Peyer's patch (tissue), 4 donors: ENCODE measurements at places on chromosomes 4 and X. TPM values are rescaled to one million over a fixed set of nuclear protein-coding genes. Genes with fewer than 3 reads are reported as not detected.
A peak's percentile ranks its signal among the peaks of the same experiment; 100 is the strongest.

Gene PROM1
- total RNA-seq: 33.8 TPM

Gene DMRTC1B
- not detected for total RNA-seq

Gene SPIN3
- 5.3 TPM for total RNA-seq

DNA sequence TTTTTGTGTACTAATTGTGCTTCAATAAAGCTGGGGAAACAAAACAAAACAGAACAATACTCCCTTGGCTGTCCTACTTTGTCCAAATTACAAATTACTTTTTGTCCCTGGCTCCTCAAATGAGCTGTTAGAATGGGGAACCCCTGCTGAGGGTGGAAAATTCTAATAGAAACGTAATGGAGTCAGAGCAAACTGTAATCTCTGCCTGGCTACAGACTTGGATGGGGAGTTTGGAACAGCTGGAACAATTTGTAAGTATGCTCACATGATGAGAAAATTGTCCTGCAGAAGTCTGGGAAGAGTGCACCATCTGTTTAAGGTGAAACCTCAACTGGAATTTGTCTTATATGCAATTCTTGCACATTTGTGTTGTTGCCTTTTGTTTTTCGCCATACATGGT is 364.4 kb upstream of the CLNK start:
- no peak for DNase-seq

GRCh38 chrX:24085101-24085500 is 30.3 kb downstream of the EIF2S3 start:
- no peak for DNase-seq

DNA sequence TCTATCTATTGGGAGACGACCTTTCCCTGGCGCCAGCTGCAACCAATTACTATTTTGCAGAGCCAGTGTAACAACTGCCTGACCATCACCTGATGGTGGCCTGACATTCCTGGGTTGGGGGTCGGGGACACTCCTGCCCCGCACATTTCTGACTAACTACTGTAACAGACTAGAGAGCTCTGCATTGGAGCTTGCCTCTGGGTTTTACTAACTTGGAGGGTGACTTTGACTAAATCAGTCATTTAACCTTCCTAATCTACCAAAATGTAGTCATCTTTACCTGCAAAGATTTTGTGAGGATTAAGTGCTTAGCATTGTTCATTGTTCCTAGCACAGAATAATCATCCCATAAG is 37.5 kb upstream of the ABCG2 start:
- peak; percentile 49 for DNase-seq
